Panc1 (cell line): ENCODE measurements at places on chromosomes 12 and 14. TPM values are rescaled to one million over a fixed set of nuclear protein-coding genes. Genes with fewer than 3 reads are reported as not detected.
A peak's percentile ranks its signal among the peaks of the same experiment; 100 is the strongest.

GRCh38 chr12:108905725-108906124 lies 25.8 kb downstream of the DAO start:
- H3K27me3 ChIP-seq: no peaks in the 10 kb centered on the region
- H3K4me3 ChIP-seq: no peak overlapping the region
- DNase-seq: no peak
- H3K4me1 ChIP-seq: no peaks in the 10 kb centered on the region
- no peaks in the 10 kb centered on the region for H3K36me3 ChIP-seq

DNA sequence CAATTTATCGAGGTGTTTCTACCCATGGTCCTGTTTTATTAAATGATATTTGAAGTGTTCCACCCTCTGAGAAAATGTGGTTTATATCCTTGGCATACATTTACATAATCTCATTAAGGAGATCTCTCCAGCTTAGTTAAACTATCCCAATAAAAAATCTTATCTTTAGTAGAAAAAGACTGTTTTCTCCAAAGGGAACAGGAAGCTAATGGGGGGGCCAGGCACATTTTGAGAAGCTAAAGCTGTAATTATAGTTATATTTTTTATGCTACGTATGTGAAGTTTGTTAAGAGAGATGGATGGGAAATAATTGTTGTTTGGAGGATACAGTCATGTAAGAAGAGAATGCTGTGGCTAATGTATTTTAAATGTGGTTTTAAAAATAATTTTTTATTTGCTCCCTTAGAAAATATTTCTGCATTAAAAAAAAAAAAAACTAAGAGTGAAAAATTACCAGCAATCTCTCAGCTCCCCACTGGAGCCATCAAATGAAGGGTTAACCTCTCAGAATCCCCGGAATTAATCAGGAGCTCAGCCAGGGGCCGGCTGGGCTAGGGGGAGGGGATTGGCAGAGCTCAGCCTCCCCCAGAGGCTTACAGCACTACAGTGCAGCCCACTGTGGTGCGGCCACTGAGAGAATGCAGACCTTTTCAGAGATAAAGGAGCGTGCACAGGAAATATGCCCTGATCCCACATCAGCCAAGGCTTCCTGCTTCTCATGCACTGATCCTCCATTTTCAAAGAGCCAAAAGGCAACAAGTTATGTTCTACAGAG lies 185.8 kb downstream of the EGLN3 start:
- no peak overlapping the region for H3K4me3 ChIP-seq
- H3K36me3 ChIP-seq: no peaks in the 10 kb centered on the region
- no peaks in the 10 kb centered on the region for H3K27me3 ChIP-seq
- no peak overlapping the region for H3K27ac ChIP-seq

DNA sequence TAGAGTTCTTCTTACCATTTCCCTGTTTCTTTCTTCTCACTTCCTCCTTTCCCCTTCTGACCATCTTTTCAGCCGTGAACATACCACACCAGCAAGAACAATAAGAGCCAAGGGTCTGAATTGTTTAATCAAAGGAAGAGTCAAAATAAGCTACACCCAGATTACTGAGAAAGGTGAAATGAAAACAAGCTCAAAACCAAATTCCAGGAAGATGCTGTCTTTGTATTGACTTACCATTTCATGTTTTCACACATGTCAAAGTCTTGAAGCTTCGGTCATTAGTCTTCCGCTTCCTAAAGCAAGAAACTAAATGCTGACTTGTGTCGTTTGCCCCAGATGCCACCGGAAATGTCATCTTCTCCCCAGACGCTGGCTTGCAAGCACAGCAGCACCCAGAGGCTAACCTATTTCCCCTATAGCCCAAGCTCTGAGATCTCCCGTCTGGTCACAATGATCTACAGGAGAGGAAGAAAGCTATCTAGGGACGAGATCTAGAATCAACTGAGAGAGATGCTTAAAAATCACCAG lies 136.5 kb upstream of the AMIGO2 start:
- DNase-seq: no peak
- H3K4me1 ChIP-seq: 0 out of 2 replicates have a peak, but pooled peaks cover 3% of the 10 kb centered on the region
- H3K27ac ChIP-seq: no peak overlapping the region; the same call in 1 of the 2 replicates
- H3K36me3 ChIP-seq: no peaks in the 10 kb centered on the region

DNA sequence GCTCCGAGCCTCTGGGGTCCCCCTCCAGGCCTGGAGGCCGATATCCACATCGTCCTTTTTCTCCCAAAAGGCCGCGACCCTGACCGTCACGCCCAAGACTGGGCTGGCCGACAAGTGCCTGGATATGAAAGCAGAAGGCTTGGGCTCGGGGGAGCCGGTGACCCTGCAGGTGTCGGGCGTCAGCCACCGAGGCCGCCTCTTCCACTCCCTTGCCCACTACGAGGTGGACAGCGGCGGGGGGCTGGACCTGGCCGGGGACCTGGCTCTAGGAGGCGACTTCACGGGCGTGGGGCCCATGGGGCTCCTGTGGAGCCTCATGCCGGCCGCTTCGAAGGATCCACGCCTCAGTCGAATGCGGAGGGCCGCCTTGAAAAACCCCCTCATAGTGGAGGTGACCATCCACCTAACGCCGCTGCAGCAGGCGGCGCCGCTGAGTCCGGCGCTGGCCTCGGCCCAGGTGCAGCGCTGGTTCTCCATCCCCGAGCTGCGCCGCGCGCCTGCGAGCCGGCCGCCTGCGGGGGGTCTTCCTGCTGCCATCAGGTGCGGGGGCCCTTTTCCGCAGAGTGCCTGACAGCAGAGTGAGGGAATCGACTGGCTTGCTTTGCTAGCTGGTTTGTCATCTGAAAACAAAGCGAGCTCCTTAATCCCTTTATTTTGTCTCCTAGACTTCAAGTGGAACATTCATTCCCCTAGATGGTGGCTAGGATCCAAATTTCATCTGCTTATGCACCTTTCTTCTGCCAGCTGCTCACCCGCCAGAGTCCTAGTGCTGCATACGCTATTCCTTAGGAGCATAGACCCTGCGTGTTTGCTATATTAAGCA lies 10.6 kb upstream of the DNAL1 start:
- no peaks in the 10 kb centered on the region for H3K4me1 ChIP-seq
- H3K27ac ChIP-seq: peak overlapping the region; percentile 59
- no peaks in the 10 kb centered on the region for H3K27me3 ChIP-seq
- no peak for DNase-seq

- DNase-seq: no peak
- H3K4me1 ChIP-seq: 0 out of 2 replicates have a peak, but pooled peaks cover 5% of the 10 kb centered on the region
- no peaks in the 10 kb centered on the region for H3K36me3 ChIP-seq
- H3K27ac ChIP-seq: no peak overlapping the region
- H3K27me3 ChIP-seq: peaks cover 15% of the 10 kb centered on the region
- no peak overlapping the region for H3K4me3 ChIP-seq
Observed at GRCh38 chr12:63152321-63152700, 1.3 kb upstream of the AVPR1A start.

GRCh38 chr12:27974735-27975221 lies 2.2 kb upstream of the PTHLH start:
- peaks cover 19% of the 10 kb centered on the region for H3K4me1 ChIP-seq
- H3K4me3 ChIP-seq: peak overlapping the region; percentile 54
- no peak overlapping the region for H3K27ac ChIP-seq
- no peak for DNase-seq
- H3K27me3 ChIP-seq: peaks cover 32% of the 10 kb centered on the region

- no peak overlapping the region for H3K4me3 ChIP-seq
- no peaks in the 10 kb centered on the region for H3K27me3 ChIP-seq
- H3K27ac ChIP-seq: no peak overlapping the region
- H3K4me1 ChIP-seq: no peaks in the 10 kb centered on the region
- H3K36me3 ChIP-seq: no peaks in the 10 kb centered on the region
- DNase-seq: no peak
Observed at GRCh38 chr14:22547313-22547947, 41.6 kb downstream of the DAD1 start.

- no peak for DNase-seq
- no peak overlapping the region for H3K4me3 ChIP-seq
- no peak overlapping the region for H3K27ac ChIP-seq
- no peaks in the 10 kb centered on the region for H3K4me1 ChIP-seq
- no peaks in the 10 kb centered on the region for H3K36me3 ChIP-seq
Observed at GRCh38 chr14:67911562-67911961, 92.0 kb downstream of the RAD51B start.

GRCh38 chr14:101961746-101962502 lies 2.4 kb upstream of the DYNC1H1 start:
- no peak overlapping the region for H3K4me3 ChIP-seq
- no peaks in the 10 kb centered on the region for H3K27me3 ChIP-seq
- H3K27ac ChIP-seq: no peak overlapping the region
- H3K4me1 ChIP-seq: peaks cover 4% of the 10 kb centered on the region; the same call in 1 of the 2 replicates

The TNFAIP2 gene
- total RNA-seq: 491 TPM
